Dermis blood vessel endothelial cell (primary cell): ENCODE measurements at places on chromosomes 11 and 22. TPM values are rescaled to one million over a fixed set of nuclear protein-coding genes. Genes with fewer than 3 reads are reported as not detected.

Gene NCAM1
- 2.2 and 3.4 TPM in 2 replicates for total RNA-seq

Gene CNTN5
- total RNA-seq = not detected in 2 replicates

Gene DKK3
- total RNA-seq = 107 and 156 TPM in 2 replicates

Gene STK33
- total RNA-seq = 0.51 and 1.1 TPM in 2 replicates

Gene GNAZ
- 0.37 and 0.68 TPM in 2 replicates for total RNA-seq

Gene ACR
- 0.34 and 0.79 TPM in 2 replicates for total RNA-seq

Gene IL10RA
- total RNA-seq = 0.09 TPM in 1 of 2 replicates, not detected in the other

Gene OR52E8
- total RNA-seq = not detected in 2 replicates

Gene CENPM
- 13.1 and 34.2 TPM in 2 replicates for total RNA-seq

Gene P4HA3
- 19.2 and 37.4 TPM in 2 replicates for total RNA-seq

Gene PLAAT3
- 59.1 and 85.3 TPM in 2 replicates for total RNA-seq

Gene TALDO1
- total RNA-seq = 115 and 149 TPM in 2 replicates
